Activated CD4-positive, CD25-positive, alpha-beta regulatory T cell treated with anti-CD3 and anti-CD28 coated beads, Interleukin-2, amount 50 U/mL, for 72 hours (primary cell): ENCODE measurements at places on chromosomes 3 and 15.

- DNase-seq = no peak
Observed at GRCh38 chr15:90190606-90191343, 10.4 kb upstream of the SEMA4B start.

GRCh38 chr15:63488398-63488960 is 15.9 kb upstream of the USP3 start:
- no peak for DNase-seq

DNA sequence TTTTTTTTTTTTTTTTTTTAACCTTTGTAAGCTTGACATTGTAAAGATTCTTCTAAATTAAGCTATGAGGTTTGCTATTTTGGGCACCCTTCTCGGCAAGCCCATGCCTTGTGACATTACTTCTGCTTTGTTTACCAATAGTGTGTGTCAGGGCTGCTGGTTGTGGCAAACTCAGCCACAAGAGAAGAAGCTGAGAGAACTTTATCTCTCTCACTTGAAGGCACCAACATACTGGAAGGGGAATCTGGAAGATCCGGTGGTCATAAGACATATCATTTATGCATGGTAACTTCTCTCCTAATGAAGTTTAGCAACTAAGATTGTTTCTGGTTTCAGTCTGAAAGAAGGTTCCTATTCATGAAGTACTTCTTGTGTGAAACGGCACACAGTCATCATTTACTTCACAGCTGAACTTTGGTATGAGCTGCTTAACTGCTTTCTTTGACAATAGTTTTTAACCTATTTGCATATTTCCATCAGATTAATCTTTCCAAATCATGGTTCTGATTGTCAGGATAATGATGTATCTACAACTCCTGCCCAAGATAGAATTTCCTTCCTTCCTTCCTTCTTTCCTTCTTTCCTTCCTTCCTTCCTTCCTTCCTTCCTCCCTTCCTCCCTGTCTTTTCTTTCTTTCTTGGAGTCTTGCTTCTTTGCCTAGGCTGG is 189.3 kb downstream of the NFKBIZ start:
- no peak for DNase-seq

DNA sequence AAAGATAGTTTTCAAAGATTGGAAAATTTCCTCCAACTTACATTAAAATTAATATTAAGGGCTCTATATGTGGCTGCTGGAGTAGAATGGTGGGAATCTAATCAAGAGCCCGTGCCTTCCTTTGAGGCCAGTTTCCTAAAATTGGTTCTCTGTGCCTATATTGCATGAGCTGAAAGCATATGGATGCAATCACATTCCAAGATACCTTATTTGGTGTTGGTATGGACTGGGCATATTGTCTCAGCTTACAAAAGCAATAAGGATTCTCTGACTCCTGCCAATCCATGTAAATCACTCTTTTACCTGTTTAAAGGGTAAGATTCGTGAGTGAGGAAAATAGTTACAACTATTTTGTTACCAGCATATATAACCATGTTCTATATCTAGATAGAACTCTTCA is 111.6 kb downstream of the GREM1 start:
- DNase-seq = no peak

DNA sequence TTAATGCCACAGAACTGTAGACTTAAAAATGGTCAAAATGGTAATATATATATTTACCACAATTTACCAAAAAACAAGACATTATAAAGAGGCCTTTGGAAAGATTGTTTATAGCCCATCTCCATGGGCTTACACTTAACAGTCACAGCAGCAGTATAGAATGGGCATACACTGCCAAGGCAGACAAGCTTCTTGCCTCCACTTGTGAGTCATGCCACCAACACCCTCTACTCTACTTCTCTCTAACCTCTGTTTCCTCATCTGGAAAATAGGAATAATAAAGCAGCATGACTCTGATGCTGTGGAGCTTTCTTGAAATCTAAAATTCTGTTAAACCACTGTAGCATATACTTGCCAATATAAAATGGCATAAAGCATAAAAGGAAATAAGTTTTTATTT is 14.4 kb upstream of the GPR156 start:
- DNase-seq = no peak

DNA sequence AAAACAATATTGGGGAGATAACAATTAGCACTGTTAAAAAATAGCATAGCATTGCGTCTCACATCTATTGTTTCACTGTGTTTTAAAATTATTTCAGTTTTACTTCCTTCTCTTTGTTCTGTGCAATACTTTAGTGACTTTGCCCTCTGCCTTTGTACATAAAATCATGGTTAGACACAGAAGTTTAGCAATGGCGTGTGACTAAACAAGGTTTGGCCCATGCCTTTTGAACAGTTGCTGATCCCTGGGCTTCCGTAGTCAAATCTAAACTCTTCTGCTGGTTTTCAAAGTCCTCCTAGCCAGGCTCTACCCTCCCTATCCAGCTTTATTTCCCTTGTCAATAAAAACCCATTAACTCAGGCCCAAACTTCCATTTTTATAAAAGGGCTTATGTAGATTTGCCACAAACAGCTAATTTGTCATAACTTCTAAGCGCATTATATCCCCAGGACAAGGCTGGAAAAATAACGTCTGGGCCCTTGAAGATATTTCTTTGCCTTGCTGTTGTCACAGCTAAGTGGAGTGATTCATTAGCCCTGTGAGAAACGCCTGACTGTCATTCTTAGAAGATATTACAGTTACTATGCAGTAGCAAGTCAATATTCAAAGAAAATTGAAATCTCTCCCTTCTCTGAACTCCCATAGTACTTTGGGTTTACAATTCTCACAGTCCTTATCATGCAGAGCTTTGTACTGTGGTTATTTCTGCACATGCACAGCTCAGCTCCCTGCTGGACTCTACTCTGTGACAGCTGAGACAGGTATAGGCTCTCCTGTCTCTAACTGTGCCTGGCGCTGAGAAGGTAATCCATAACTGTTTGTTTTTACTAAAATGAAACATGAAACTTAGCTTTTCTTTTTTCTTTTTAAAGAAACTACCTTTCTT is 123.4 kb upstream of the SLC24A5 start:
- no peak for DNase-seq

DNA sequence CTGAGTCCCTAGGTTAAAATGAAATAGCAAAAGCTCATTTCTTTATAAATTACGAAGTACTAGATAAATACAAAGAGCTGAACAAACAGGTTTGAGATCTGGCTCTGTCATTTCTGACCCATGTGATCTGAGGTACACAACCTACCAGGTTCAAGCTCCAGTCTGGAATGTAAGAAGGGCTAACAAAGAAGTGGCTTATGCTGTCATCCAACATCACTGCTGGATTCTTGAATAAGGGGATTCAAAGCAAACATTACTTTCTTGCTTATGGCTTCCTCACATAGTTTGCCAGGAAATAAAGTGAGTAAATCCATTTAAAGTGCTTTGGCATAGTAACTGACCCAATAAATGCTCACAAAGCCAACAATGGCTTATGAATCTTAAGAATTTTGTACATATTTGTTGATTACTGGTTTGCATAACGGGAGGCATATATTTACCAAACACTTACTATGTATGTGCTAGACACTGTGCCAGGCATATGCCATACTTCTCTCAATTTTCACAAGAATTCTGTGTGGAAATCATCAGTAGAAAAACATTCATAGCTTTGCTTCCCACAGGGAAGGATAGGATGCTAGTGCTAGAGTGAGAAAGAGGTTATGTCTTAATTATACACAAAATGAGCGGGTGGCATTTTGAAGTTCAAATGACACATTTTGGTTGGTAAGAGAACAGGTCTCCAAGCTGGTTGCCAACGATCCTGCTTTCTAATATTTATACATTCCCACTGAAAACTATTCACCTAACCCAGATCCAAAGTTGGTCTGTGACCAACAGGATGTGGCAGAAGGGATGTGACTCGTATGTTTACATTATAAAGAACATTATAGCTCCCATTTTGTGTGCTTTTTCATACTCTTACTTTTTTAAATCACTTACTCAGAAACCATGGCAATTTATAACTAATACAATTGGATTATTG is 38.7 kb upstream of the CSPG5 start:
- DNase-seq = no peak

DNA sequence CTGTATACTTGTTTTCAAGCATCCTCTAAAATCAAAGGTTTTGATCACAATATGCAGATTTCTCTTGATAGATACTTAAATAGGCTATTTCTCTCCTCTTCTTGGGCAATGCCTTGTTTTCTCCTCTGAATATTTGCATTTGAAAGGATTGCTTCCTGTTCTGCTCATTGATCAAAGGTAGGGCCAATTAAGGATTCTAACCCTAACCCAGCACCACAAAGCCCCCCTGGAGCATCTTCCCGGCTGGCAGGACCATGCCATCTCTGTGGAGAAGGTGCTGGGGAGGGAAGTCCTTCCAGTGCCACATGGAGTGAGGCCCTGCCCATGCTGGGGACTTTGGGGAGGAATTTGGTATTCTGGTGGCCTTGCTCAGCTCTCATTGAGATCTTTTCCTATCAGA is 11.3 kb upstream of the NIPA2 start:
- DNase-seq = no peak

- DNase-seq = no peak
Observed at GRCh38 chr15:99706557-99707303, 26.5 kb downstream of the LYSMD4 start.

DNA sequence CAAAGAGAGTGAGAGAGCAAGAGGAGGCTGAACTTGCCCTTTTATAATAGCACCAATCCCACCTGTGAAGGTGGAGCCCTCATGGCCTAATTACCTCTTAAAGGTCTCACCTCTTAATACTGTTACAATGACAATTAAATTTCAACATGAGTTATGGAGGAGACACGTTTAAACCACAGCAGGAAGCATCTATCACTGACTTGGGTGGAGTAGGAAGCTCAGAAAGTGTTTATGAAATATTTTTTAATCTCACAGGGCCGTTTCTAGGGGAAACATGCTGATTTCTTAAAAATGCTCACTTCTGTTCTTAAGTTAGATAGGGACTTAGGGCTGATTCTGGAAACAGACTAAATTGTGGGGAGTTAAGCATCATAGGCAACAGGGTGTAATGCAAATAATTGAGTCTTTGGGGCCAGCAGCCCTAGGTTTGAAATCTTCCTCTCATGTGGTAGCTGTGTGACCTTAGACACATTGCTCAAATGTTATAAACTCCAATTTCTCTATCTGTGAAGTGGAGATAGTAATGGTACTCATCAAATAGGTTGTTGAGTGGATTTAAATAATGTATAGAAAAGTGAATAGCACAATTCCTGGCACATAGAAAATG is 133.3 kb upstream of the KLHL25 start:
- no peak for DNase-seq

DNA sequence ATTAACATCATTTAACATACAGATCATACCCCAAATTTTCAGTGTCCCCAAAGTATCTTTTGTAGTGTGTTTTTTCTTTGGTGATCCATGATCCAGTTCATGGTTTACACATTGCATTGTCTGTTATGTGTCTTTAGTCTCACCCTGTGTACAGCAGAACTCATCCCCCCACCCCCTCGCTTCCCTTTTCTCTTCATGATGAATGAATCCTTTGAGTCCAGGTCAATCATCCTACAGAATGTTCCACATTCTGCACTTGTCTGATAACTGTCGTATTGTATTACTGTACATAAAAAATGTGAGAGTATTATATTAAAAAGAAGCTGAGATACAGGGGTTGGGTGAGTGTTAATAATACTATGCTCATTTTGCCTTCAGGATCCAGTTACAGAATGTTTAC is 14.6 kb upstream of the NIT2 start:
- DNase-seq = no peak

- DNase-seq = no peak
Observed at GRCh38 chr3:153372326-153372725, 210.3 kb downstream of the RAP2B start.

DNA sequence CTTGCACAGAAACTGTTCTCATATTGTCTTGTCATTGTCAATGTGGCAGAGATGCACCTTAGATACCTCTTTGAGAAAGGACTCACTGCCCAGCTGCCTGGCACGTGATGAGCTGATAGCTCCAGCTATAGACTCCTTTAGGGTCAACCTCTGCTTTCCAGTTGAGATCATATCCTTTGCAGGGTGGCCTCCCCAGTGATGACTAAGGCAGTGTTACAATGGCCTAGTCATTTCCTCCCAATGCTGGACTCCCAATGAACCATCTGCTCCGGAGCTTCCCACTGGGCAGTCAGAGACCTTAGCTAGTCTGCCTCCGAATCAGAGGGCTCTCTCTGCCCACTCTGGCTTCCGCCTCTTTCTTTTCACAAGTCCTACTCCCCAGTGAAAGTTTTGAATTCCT is 79.5 kb downstream of the CHRD start:
- DNase-seq = no peak

GRCh38 chr15:59687836-59688235 is 1.3 kb downstream of the BNIP2 start:
- no peak for DNase-seq

- no peak for DNase-seq
Observed at GRCh38 chr3:97200387-97200786, 386.0 kb downstream of the EPHA6 start.

GRCh38 chr3:97720417-97720816 is 44.1 kb upstream of the ARL6 start:
- no peak for DNase-seq

GRCh38 chr3:197706658-197707057 is 30.0 kb downstream of the RUBCN start:
- DNase-seq = no peak

- no peak for DNase-seq
Observed at GRCh38 chr3:141294848-141295247, 63.2 kb downstream of the PXYLP1 start.

- no peak for DNase-seq
Observed at GRCh38 chr3:50089609-50089945, 858 bp downstream of the RBM5 start.

DNA sequence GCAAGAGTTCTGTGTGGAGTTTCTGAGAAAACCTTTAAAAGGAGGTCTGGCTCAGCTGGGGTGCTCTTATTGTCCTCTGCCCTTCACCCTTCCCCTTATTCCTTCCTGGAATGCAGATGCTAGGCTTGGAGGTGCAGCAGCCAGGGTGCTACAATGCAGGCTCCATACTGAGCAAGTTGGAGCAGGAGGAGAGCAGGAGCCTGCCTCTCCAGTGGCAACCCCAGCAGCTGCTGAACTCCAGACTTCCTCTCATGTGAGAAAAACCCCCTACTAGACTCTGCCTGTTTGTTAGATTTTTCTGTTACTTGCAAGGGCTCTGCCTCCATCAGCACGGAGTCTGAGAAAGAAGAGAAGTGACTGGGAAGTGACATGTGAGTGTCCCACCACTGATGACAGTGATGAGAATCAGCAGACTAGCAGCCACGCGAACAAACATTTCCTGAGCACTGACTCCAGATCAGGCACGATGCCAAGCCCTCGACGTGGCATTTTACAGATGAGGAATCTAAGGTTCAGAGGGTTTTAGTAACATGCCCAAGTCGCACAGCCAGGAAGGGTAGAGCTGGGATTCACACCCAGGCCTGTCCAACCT is 16.1 kb upstream of the RARRES1 start:
- no peak for DNase-seq

- DNase-seq = no peak
Observed at GRCh38 chr3:162295323-162295983, 798.8 kb downstream of the OTOL1 start.
